ENCODE measurements at places on chromosomes 5 and 9. TPM values are rescaled to one million over a fixed set of nuclear protein-coding genes. Genes with fewer than 3 reads are reported as not detected.
A peak's percentile ranks its signal among the peaks of the same experiment; 100 is the strongest.

DNA sequence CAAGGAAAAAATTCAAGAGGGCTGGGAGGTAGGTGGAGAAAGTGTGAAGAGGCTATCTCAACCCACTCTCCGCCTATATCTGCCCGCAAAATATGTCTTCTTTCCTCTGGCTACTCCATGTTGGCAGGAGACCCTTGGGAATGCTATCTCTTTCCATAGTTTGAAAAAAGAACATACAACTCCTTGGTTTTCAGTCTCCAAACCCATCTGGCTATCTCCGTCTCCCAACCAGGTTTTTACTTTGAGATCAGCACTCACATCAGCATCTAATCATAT is 109.9 kb upstream of the IFNE start:
- no peak for DNase-seq
- H3K27me3 ChIP-seq = no peaks in the 10 kb centered on the region
- peaks cover 18% of the 10 kb centered on the region for H3K36me3 ChIP-seq
- H3K4me1 ChIP-seq = peaks cover 95% of the 10 kb centered on the region
- H3K27ac ChIP-seq = peak overlapping the region; percentile 99

DNA sequence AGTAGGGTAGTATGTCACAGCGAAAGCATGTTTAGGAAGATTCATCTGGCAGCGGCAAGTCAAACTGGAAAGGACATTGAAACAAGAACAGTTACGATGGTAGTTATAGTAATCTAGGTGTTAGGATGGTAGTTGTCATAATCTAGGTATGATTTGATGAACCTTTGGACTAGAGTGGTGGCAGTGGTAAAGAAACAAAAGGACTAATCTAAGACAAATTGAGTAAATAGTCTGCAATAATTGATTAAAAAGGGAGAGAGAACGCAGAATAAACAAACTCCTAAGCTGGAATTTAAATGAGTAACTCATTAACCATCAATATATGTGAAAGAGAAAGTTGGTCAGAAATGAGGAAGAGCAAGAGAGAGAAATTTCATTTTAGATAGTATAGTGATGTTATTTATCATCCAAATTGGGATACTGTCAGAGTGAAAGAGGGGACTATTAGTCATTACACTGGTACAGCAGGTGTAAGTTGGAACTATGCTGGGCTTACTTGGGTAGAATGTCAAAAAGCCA is 56.8 kb downstream of the MTREX start:
- DNase-seq = no peak
- peaks cover 15% of the 10 kb centered on the region for H3K36me3 ChIP-seq
- no peak overlapping the region for H3K27ac ChIP-seq
- H3K4me3 ChIP-seq = no peak overlapping the region

The ROPN1L gene
- total RNA-seq = 0.37 TPM

GRCh38 chr5:169162407-169162806 is 138.5 kb downstream of the SLIT3 start:
- H3K27ac ChIP-seq = peak overlapping the region; percentile 56
- H3K27me3 ChIP-seq = peaks cover 8% of the 10 kb centered on the region
- H3K4me1 ChIP-seq = peaks cover 44% of the 10 kb centered on the region
- peaks cover 23% of the 10 kb centered on the region for H3K36me3 ChIP-seq
- peak; percentile 43 for DNase-seq

DNA sequence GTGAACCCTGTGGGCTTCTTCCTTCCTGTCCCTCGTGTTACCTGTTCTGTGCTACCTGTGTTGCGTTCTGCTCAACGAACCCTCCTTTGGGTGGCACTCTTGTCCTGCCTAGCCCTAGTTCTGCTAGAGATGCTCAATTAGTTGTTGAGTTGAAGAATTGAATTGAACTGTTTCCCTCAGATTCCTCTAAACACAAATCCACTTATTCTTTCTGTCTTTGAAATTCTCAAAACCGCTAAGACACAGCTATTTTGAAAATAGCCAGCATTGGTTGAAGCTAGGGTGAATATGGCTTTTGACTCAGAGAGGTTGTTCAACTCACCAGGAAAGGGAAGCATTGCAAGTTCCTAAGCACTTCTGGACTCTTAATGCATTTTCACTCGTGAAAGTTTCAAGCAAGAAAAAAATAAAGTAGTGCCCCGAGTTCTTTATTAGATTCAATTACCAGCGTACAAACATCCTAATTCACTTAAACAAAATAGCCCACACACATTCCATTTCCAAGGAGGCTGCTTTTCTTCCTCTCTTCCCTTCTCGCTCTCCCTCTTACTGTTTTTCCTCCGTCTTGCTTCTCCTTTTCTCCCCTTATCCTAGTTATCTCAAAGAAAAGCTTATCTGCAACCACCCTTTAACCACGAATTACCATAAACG is 642 bp upstream of the ITGA1 start:
- DNase-seq = no peak
- H3K27ac ChIP-seq = peak overlapping the region; percentile 91
- H3K4me1 ChIP-seq = peaks cover 72% of the 10 kb centered on the region
- H3K27me3 ChIP-seq = no peaks in the 10 kb centered on the region
- H3K36me3 ChIP-seq = peaks cover 23% of the 10 kb centered on the region
- peak overlapping the region; percentile 98 for H3K4me3 ChIP-seq

DNA sequence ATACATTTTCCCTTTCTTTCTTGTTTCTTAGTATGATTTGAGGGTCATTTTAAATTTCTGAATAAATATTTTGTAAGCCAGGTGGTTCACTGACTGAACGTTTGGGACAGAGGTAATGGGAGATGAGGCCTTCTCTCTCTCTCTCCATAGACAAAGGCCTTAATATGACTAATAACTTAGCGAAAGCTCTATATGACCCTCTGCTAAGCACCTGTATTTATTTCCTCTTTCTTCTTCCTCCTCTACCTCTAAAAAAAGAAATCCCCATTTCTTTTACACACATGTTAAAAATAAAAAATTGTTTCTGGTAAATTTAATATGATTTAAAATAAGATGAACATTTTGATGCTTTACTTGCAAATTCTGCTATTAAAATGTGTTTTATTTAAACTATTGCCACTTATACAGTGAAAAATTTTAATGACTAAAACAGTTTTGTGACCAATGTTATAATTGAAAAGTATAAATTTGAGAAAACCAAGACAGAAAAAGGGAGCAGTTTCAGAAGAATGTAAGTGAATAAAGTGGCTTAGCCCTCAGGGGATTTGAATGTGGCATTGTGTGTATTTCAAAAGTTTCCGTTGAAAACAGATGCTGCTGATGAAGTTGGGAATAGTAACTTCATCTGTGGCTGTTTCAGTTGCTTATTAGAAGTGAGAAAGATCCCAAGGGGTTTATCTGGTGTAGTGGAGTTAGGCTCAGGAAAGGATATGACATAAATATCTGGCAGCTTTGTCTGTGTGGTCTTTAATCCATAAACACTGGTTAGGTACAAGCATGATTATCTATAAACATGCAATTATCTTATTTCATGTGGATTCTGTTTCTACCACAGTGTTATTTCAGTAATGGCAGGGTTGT is 128.6 kb upstream of the GRHPR start:
- H3K36me3 ChIP-seq = peaks cover under 1% of the 10 kb centered on the region
- H3K4me1 ChIP-seq = peaks cover 45% of the 10 kb centered on the region
- H3K27me3 ChIP-seq = peaks cover 2% of the 10 kb centered on the region
- peak; percentile 23 for DNase-seq
- peak overlapping the region; percentile 30 for H3K27ac ChIP-seq
- H3K4me3 ChIP-seq = peak overlapping the region; percentile 7

The PCDHGA7 gene
- 2.7 TPM for total RNA-seq

DNA sequence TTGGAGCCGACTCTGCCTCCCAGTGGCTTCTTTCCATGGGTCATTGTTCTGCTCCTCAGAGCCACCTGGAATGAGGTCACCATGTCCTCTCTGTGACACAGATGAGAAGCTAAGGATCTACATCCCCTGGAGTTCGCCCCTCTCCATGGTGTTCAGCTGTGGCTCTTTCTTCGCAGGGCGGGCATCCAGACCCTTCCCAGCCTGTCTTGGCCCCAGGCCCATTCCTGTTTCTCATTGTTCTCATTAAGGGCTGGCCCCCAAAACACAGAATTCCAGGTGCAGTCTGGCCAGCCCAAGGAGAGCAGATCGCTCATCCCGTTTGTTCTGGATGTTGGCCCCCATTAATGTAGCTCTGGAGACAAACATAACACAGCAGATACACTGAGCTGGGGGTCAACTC is 66.4 kb upstream of the COL15A1 start:
- no peak overlapping the region for H3K27ac ChIP-seq
- DNase-seq = no peak
- no peaks in the 10 kb centered on the region for H3K36me3 ChIP-seq
- H3K4me3 ChIP-seq = no peak overlapping the region

The FGFR4 gene
- 0.33 TPM for total RNA-seq

- no peaks in the 10 kb centered on the region for H3K27me3 ChIP-seq
- DNase-seq = no peak
- H3K4me1 ChIP-seq = peaks cover 21% of the 10 kb centered on the region
- H3K27ac ChIP-seq = no peak overlapping the region
- peaks cover 33% of the 10 kb centered on the region for H3K36me3 ChIP-seq
- H3K4me3 ChIP-seq = no peak overlapping the region
These were observed 28.0 kb downstream of the NLN start for GRCh38 chr5:65749956-65750355.

The SYNPO gene
- total RNA-seq = 43.5 TPM

DNA sequence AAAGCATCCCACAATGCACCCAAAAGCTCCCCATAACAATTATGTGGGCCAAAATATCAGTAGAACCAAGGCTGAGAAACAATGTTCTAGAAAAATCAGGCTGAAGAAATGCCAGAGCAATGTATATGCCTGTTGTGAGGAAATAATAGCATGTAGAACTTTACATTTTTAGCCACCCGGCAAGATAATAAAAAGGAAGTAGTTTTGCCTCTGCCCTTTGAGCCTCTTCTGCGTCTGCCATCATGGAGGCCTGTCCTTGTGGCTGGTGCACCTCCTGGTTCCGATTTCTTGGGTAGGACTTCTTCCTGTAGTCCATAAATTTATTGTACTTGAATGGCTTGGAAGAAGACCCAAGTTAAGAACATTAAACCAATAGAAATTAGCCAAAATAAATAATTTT is 38.9 kb upstream of the TNFAIP8 start:
- H3K4me1 ChIP-seq = peaks cover 26% of the 10 kb centered on the region
- H3K27me3 ChIP-seq = no peaks in the 10 kb centered on the region
- no peaks in the 10 kb centered on the region for H3K36me3 ChIP-seq
- no peak overlapping the region for H3K27ac ChIP-seq
- H3K4me3 ChIP-seq = no peak overlapping the region

DNA sequence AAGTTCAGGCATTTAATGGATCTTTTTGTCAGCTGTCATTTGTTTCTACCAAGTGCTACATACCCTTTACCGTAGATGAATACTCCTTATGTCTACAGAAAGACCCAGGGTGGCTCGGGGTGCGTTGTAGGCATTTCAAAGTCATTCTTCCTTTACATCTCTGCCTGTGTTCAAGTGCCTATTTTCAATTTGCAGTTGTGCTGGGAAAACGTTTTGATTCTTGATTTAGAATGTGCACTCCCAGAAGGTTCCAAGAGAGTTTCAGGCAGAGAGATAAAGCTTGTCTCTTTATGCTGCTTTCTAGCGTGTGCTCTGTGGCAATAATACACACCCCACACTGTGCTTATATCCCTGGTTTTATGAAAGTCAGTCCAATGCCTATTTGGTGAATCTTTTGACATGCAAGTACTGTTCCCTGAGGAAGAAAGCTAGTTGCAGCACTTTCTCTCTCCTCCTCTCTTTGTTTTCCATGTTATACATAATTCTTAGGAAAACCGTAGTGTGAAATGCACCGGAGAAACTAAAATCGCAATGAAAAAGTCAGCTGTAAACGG is 828.1 kb upstream of the ZNF608 start:
- H3K27me3 ChIP-seq = no peaks in the 10 kb centered on the region
- H3K27ac ChIP-seq = no peak overlapping the region
- no peaks in the 10 kb centered on the region for H3K36me3 ChIP-seq
- no peaks in the 10 kb centered on the region for H3K4me1 ChIP-seq

- H3K4me1 ChIP-seq = peaks cover 53% of the 10 kb centered on the region
- DNase-seq = peak; percentile 49
- H3K27ac ChIP-seq = peak overlapping the region; percentile 88
- no peaks in the 10 kb centered on the region for H3K36me3 ChIP-seq
These were observed 727 bp downstream of the SMAD5 start for GRCh38 chr5:136133222-136133921.

GRCh38 chr5:142842994-142843905 is 73.1 kb downstream of the ARHGAP26 start:
- H3K4me3 ChIP-seq = no peak overlapping the region
- no peak overlapping the region for H3K27ac ChIP-seq
- peaks cover 7% of the 10 kb centered on the region for H3K4me1 ChIP-seq
- DNase-seq = no peak
- peaks cover 20% of the 10 kb centered on the region for H3K27me3 ChIP-seq

The HEMGN gene
- total RNA-seq = not detected

DNA sequence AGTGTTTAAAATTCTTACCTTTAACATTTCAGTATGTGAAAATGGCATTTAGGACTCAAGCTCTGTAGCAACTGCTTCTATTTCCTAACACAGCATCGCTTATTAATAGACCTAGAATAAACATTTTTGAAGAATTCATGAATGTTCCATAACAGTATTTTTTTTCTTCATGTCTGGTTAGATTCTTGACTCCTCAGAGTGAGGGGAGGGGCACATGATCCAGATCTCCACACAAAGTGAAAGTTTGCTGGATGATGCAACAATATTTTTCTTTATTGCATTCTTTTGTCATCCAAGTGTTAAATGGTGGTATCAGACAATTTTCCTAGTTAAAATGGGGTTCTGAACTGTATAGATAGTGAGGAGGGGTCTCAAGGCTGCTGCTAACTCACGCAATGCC is 130.8 kb upstream of the MAN2A1 start:
- no peaks in the 10 kb centered on the region for H3K27me3 ChIP-seq
- no peak for DNase-seq
- no peak overlapping the region for H3K27ac ChIP-seq
- H3K4me1 ChIP-seq = no peaks in the 10 kb centered on the region
- H3K36me3 ChIP-seq = no peaks in the 10 kb centered on the region

The ARHGAP26 gene
- 4.5 TPM for total RNA-seq

DNA sequence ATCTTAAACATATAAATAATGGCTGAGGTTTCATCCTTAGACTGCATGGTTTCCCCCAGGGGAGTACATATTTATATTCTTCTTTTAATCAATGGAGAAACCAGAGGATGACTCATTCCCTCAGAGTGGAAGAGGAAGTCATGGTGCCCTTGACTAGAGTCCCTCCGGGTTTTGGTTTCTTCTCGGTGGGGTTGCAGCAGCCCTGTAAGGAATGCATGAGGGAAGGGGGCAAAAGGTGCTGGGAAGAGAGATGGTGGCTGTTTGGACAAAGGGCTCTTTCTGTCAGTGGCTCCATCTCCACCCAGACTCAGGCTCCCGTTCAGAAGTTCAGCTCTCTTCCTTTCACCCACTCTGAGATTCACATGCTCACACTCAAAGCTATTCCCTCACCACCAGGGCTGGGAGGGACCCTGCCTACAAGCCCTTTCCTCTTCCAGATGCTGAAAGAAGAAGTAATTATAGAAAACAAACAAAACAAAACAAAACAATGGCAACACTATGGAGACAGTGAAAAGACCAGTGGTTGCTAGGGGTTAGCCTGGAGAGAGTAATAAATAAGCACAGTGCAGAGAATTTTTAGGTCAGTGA is 129.8 kb upstream of the IL12B start:
- H3K4me1 ChIP-seq = peaks cover 51% of the 10 kb centered on the region
- no peaks in the 10 kb centered on the region for H3K27me3 ChIP-seq
- no peak for DNase-seq
- H3K27ac ChIP-seq = no peak overlapping the region
- no peaks in the 10 kb centered on the region for H3K36me3 ChIP-seq

The ZFP37 gene
- 2.3 TPM for total RNA-seq

The C5orf34 gene
- total RNA-seq = 2.5 TPM

Measured in HFFc6 (cell line).